ENCODE measurements at places on chromosomes 7 and 10. TPM values are rescaled to one million over a fixed set of nuclear protein-coding genes. Genes with fewer than 3 reads are reported as not detected.

DNA sequence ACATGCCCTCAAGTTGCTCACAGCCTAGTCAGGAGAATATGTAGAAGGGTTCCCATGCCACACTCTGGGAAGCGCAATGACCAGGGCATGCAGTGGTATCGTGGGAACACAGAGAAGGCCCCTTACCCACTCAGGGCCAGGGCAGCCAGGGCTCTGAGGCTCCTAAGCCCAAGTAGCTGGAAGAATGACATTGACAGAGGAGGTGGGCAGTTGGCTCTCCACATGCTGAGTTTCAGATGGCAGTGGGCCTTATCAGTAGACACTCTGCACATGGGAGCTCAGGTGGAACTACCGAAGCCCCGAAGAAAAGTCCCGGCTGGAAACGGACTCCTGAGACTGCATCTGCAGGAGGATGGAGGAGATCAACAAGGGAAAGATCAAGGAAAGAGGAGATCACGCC is 15.7 kb upstream of the SVOPL start:
- DNase-seq = no peak
- no peaks in the 10 kb centered on the region for H3K27me3 ChIP-seq
- no peaks in the 10 kb centered on the region for H3K4me1 ChIP-seq
- no peak overlapping the region for H3K4me3 ChIP-seq

Gene VAX1
- not detected for total RNA-seq

DNA sequence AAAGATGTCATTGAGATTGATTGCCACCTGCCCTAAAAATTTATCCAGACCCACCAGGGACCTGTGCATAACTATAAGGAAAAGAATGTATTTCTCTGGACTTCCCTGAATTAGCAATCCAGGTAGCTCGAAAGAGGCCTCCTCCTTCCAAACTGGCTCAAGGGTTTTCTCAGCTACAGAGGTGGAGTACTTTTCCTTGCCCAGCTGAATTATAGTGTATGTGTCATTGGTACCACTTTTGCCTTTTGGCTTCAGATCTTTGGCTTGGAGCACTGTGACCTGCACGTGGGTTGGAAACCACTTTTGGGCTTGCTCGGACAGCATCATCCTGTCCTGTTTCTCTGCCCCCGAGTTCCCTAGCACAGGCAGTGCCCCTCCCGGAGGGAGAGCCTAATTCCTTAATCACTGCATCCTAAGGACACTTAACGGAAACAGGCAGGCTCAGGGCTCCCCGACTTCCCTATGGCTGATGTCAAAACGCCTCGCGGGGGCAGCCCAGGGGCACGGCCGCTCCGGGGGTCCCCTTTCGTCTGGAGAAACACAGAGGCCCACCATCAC is 825 bp downstream of the RAB11FIP2 start:
- peak overlapping the region; percentile 58 for H3K27ac ChIP-seq
- no peaks in the 10 kb centered on the region for H3K27me3 ChIP-seq
- peak overlapping the region; percentile 81 for H3K4me3 ChIP-seq

Gene BAIAP2L1
- 0.58 TPM for total RNA-seq

DNA sequence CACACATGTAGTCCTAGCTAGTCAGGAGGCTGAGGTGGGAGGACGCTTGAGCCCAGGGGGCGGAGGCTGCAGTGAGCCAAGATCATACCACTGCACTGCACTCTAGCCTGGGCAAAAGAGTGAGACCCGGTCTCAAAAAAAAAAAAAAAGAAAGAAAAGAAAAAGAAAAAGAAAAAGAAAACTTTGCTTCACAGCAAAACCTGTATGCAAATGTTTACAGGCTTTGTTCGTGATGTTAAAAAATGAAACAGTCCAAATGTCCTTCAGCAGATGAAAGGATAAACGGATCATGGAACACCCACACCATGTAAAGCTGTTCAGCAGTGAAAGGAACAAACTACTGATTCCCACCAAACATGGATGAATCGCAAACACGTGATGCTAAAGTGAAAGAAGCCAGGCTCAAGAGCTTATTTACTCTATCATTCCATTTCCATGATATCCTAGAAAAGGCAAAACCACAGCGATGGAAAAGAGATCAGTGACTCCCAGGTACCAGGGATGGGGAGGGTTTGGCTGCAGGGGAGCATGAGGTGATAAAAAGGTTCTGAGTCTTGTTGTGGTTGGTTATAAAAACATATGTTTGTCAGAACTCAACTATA is 15.1 kb downstream of the LRRC20 start:
- peaks cover 8% of the 10 kb centered on the region for H3K4me1 ChIP-seq
- no peaks in the 10 kb centered on the region for H3K36me3 ChIP-seq
- H3K27me3 ChIP-seq = no peaks in the 10 kb centered on the region
- no peak overlapping the region for H3K27ac ChIP-seq

DNA sequence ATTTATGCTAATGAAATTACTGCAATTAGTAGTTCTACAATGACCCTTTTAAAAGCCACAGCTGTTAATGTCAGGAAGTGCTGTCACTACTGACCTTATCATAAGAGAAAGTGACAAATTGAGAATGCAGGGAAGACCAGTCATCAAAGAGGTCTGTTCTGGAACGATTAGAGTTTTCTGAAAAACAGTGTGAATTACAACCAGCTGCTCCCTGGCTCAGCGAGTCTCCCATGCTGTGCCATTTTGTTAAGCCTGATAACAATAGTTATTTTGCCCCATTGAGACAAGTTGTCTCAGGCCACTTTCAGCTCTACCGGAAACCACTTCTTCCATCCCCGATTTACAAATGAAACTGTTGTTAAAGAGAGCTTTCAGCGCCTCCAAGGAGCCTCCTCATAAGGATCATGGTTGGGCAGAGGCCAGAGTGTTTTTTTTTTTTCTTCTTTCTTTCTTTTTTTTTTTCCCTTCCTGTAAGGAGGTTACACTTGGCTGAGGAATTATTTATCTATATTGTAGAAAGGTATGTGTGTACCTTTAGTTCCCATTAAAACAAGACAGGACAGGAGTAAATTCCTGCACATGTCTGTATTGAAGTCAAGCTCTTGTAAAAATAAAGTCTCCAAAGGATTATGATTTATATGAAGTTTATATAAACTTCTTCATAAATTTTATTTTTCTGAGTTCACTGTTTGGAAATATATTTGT is 173.6 kb downstream of the CDCA7L start:
- no peaks in the 10 kb centered on the region for H3K36me3 ChIP-seq
- H3K4me3 ChIP-seq = no peak overlapping the region
- H3K27me3 ChIP-seq = no peaks in the 10 kb centered on the region
- DNase-seq = no peak
- H3K27ac ChIP-seq = no peak overlapping the region
- H3K4me1 ChIP-seq = no peaks in the 10 kb centered on the region

DNA sequence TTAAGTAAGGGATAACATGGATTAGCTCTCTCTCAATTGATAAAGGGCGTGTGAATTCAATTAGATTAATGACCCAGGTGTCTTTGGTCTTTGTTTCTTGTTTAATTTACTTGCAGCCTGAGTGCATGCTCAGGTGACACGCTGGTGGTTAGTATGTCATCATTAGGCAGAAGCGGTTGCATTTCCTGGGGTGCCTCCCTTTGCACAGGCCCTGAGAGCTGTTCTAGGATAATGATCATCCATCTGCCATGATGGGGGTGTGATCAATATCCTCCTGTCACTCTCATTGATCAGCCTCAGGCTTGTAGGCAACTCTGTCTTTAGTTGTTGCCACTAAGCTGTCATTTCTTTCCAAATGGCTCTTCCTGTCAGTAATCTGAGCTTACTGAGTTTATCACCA is 99.6 kb upstream of the NPS start:
- DNase-seq = no peak
- no peak overlapping the region for H3K27ac ChIP-seq
- no peaks in the 10 kb centered on the region for H3K27me3 ChIP-seq
- H3K4me1 ChIP-seq = no peaks in the 10 kb centered on the region
- no peaks in the 10 kb centered on the region for H3K36me3 ChIP-seq
- no peak overlapping the region for H3K4me3 ChIP-seq

Gene GNGT1
- not detected for total RNA-seq

- no peak for DNase-seq
- H3K27ac ChIP-seq = no peak overlapping the region
- no peaks in the 10 kb centered on the region for H3K4me1 ChIP-seq
- H3K36me3 ChIP-seq = no peaks in the 10 kb centered on the region
Observed at GRCh38 chr10:118482393-118483331, 112.8 kb downstream of the PRLHR start.

DNA sequence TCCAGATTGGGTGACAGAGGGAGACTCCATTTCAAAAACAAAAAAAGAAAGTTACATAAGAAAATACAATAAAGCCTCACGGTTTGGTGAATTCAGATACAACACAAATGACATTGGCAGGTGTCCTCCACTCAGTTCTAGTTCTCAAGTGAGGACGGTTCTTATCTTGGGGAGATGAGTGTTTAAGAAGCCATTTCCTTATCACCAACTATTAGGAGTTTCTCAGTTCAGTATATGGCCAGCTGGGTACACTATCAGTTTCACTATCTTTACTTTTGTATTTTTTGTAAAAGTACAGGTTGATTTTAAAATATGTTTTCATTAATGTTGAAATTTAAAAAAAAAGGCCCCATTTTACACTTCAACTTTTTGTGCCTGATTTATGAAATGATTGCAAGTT is 36.6 kb upstream of the NEBL start:
- H3K36me3 ChIP-seq = no peaks in the 10 kb centered on the region
- H3K4me1 ChIP-seq = no peaks in the 10 kb centered on the region
- H3K27ac ChIP-seq = no peak overlapping the region

DNA sequence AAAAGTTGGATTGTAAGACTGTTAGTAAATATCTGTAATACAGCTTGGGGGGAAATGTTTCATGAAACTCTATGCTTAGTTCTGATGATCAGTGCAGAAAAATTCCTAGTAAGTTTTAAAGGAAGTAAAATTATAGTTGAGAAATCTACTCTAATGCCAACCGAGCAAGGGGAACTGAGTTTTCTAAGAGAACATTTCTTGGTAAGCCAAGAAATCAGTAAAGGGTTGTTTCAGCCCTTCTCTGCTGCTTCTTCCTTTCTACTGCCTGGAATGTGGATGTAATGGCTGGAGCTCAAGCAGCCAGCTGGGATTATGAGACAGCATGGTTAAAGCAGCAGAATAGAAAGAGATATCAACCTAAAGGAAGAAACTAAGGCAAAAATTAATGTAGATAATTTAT is 15.9 kb upstream of the AKR1B1 start:
- no peak for DNase-seq
- no peak overlapping the region for H3K4me3 ChIP-seq
- no peaks in the 10 kb centered on the region for H3K27me3 ChIP-seq
- H3K36me3 ChIP-seq = no peaks in the 10 kb centered on the region

- no peak for DNase-seq
- no peaks in the 10 kb centered on the region for H3K36me3 ChIP-seq
Observed at GRCh38 chr7:139828446-139828845, 618 bp upstream of the TBXAS1 start.

- H3K36me3 ChIP-seq = no peaks in the 10 kb centered on the region
- no peak overlapping the region for H3K27ac ChIP-seq
- H3K4me3 ChIP-seq = no peak overlapping the region
- H3K27me3 ChIP-seq = no peaks in the 10 kb centered on the region
Observed at GRCh38 chr7:106639476-106640334, 21.3 kb downstream of the CCDC71L start.

DNA sequence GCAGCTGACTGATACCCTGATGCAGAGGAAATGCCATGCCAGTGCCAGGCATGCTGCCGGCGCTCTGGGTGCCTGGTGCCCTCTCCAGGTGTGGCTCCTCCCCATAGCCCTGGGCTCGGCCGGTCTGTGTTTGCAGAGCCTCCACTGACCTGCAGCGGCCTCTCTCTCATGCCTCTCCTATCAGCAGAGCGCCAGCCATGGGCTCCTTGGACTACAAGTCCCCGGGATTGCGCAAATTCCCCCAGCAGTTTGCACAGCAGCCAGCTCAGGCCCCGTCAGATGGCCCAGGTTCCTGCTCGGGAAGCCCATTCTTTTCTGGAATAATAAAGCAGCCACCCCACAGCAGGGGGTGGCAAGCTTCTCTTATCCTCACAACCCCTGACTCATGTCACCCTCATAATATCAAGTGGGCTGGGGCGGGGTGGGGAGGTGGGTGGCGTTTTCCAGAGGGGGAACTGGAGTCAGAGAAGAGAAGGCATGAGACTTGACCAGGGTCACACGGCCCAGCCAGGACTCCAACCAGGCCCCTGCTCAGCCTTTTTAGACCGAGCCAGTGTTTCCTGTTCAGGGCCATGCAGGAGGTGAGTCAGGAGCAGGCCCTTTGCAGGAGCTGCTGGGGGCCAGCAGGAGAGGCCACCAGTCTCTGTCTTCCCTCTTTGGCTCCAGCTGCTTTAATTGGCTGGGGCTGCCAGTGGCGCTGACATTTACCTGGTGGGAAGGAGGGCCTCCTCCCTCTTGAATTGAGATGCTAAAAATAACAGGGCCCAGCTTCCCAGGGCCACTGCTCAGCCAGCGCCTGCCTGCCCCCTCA is 58.6 kb downstream of the ZMIZ1 start:
- no peak for DNase-seq

DNA sequence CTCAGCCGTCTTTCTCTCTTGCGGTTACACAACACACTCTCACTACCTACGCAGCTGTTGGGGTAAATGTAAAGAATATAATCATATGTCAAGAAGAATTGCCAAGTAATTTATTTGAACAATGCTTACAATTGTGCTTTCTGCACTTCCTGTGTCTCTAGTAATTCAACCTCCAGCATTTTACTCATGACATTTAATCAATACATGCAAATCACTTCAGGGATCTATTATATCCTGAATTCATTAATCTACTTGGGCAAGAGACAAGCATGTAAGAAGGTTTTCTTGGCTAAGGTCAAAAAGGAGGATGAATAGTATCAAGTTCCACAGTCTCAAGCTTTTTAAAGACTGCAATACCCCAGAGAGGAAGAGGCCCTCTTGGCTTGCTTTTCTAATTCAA is 562.9 kb upstream of the ADARB2 start:
- H3K27ac ChIP-seq = no peak overlapping the region
- no peaks in the 10 kb centered on the region for H3K36me3 ChIP-seq
- no peak for DNase-seq

DNA sequence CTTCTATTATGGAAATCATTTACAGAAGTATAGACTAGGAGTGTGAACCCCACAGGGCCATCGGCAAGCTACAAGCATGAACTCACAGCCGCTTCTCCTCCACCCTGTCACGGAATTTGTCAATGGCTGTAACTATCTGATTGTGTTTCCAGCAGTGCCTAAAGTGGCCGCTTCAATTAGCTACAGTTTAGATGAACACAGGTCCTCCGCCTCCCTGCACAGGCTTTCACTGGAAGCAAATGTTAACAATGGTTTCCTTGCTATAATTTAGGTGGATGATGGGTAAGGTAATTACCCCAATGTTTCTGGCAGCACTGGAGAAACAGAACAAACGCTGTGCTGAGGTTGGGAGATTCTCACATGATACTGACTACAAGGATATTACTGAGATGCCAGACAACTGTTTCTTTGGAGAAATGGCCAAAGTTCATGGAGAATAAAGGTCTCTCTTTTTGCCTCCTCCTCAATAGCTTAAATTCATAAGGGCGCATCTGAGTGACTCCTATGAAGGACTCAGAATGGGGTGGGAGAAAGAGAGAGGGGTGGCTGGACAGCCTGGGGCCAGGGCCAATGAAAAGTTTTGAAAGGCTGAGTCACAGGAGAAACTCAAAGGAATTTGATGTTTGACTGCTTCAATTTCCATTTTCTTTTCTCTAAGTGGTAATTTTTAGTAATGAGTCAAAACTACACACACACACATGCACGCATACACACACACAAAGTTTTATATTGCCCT is 78.9 kb downstream of the SVIL start:
- H3K4me3 ChIP-seq = no peak overlapping the region
- no peak overlapping the region for H3K27ac ChIP-seq
- DNase-seq = no peak
- no peaks in the 10 kb centered on the region for H3K27me3 ChIP-seq

Gene GPR15LG
- not detected for total RNA-seq

- H3K4me1 ChIP-seq = no peaks in the 10 kb centered on the region
- no peaks in the 10 kb centered on the region for H3K27me3 ChIP-seq
- no peak overlapping the region for H3K27ac ChIP-seq
- DNase-seq = no peak
- no peaks in the 10 kb centered on the region for H3K36me3 ChIP-seq
Observed at GRCh38 chr10:56633876-56634452, 272.9 kb upstream of the ZWINT start.

Gene KCNMA1
- total RNA-seq = 0.31 TPM

Gene FBXO24
- 0.47 TPM for total RNA-seq

Gene MINDY3
- 23.4 TPM for total RNA-seq
